Stomach (tissue), 19 donors: ENCODE measurements at places on chromosomes 6 and 20. TPM values are rescaled to one million over a fixed set of nuclear protein-coding genes. Genes with fewer than 3 reads are reported as not detected.

DNA sequence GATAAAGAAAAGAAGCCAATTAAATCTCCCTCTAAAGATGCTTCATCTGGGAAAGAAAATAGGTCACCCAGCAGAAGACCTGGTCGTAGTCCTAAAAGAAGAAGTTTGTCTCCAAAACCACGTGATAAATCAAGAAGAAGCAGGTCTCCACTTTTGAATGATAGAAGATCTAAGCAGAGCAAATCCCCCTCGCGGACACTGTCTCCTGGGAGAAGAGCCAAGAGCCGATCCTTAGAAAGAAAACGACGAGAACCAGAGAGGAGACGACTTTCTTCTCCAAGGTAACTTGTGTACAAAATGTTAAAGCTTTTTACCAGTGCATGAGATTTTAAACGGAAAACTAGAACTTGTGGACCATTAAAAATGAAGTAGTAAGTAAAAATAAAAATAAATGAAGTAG, 46.5 kb downstream of the FAM217A start:
- no peak for DNase-seq

DNA sequence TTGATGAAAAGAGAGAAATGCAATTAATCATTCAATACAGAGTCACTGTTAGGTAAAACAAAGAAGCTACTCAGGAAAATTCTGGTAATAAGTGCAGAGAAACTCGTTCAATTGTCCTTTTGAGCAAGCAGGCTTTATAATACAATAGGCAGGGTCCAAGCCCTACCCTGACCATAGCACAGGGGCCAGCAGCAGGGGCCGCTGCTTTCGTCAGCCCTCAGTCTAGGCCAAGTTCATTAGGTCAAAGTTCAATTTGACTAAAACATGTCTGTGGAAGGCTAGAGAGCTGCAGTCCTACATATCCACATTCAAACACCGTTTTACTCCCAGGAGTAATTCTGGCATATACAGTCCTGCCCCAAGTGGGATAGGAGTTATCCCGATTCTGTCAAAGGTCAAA, 94.6 kb downstream of the BCAS1 start:
- no peak for DNase-seq

GRCh38 chr6:152068622-152069261, 261.3 kb downstream of the ESR1 start:
- DNase-seq, result peak; percentile 13

DNA sequence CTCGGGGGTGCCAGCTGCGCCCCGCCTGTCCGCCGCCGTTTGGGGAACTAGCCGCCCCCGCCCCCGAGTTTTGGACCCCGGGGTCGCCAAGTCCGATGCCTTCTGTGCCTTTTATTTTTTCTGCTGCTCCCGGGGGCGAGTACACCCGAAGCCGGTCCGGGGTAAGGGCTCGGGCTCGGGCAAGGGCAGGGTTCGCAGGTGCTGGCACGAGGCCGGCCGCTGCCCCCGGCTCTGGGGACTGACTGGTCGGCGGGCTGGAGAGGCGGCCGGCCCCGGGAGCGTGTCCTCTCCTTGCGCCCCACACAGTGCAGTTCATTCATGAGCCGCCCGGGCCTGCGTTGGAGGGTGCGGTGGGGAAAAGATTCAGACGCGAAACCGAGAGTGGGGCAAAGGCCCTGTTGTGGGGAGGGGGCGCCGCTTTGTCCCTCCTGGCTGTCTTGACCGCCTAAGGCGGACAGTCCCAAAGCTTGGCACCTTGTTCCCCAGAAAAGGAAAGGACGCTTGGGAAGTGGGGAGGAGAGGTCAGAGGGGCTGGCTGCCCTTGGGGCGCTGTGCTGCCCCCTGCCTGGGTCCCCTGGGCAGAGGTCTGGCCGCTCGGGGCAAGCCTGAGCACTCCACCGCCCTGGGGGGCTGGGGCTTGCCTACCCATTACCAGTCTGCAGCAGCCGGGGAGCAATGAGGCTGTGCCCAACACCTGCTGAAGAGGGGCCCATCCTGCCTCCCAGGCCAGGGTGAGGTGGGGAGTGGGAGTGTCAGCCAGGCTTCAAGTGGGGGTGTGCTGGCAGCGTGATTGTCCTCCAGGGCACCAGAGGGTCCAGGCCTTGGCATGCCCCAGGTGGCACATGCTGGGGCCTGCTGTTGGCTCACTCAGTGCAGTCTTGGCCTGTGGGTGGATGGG, 915 bp downstream of the TMEM63B start:
- DNase-seq, result peak; percentile 76

DNA sequence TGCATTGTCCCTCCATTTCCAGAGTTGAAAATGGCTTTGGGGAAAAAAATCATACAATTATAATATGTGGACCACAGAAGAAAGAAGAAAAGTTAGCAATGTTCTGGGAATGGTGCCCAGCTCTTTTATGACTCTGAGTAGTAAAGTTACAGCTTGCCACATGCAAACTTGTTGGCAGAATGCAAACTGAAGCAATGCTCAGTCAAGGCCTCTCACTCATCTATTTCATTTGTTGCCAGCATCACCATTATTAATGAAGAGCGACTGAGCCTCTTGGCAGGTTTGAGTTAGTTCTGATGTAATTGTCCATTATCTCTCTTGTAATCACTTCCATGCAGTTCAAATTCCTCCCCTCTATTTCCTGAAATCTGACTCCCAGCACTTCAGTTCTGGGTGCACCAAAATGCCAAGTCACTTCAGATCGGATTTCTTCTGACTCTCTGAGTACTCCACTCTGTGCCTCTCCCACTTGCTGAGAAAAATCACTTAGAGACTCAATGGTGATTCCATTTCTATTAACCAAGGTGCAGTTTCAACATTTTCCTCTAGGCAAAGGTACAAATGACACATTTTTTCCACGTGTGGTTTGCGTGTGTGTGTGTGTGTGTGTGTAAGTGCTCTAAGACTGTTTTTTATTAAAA, 154.4 kb upstream of the STMND1 start:
- DNase-seq, result peak; percentile 79

DNA sequence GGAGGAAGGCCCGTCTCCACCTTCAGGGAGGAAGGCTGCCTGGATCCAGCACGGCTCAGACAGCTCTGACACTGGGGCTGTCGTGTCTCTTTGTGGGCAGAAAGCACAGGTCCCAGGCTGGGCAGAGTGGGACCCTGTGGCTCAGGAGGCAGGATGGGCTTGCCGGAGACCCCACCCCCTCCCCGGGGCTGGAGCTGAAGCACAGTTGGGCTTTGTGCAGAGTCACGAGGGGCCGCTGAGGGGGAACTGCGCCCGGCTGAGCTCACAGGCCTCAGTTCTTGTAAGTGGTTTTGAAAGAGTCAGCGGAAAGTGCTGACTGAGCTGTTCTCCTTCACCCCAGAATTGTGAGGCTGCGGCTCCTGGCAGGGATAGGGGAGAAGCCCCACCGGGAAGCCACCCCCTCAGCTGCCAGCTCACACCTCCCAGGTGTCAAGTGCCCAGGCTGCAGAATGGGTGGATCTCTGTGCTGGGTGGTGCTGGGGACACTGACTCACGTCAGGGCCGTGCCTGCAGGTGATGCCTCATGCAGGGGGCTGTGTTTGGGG, 145.5 kb upstream of the RNF24 start:
- peak; percentile 92 for DNase-seq

The ORC3 gene
- polyA plus RNA-seq, result 10.8 TPM
